ENCODE measurements at places on chromosomes 2 and 18.

DNA sequence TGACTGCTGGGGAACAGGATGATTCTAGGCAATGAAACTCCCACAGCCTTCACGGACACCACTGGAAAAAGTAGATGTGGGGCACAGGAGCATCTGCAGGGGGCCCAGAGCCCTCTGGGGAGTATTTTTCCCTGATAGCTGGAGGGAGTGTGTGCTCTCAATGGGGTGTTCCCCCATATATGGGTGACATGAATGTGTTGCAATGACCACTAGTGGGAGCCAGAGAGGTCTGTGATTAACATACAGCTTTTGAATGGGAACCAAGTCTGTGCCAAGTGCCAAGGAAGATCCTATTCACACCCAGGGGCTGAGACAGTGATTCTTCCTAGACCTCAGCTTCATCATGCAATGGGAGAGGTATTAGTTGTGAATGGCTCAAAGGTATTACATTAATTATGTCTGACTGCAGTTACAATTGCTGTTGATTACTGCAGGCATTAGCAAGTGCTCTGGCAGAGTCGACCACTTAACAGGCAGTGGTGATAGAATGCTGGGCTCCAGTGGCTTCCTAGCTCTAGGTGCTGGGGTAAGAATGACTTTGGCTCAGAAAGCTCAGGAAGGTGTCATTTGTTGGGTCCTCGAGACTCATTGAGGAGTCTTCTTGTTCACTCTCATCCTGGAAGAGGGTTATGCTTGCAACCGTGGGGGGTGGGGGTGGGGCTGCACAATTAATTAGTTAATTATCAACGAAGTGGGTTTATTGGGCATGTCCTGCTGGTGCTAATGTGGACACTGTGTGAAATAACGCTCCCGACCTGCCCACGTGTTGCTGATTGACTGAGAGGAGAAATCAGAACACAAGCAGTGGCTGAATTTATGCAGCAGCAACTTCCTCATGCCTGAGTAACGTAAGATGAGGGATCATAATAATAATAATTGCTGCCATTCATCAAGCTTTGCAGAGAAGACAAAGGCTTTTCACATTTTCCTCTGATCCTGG lies 194.1 kb downstream of the CLIP4 start:
- DNase-seq = peak; percentile 41

DNA sequence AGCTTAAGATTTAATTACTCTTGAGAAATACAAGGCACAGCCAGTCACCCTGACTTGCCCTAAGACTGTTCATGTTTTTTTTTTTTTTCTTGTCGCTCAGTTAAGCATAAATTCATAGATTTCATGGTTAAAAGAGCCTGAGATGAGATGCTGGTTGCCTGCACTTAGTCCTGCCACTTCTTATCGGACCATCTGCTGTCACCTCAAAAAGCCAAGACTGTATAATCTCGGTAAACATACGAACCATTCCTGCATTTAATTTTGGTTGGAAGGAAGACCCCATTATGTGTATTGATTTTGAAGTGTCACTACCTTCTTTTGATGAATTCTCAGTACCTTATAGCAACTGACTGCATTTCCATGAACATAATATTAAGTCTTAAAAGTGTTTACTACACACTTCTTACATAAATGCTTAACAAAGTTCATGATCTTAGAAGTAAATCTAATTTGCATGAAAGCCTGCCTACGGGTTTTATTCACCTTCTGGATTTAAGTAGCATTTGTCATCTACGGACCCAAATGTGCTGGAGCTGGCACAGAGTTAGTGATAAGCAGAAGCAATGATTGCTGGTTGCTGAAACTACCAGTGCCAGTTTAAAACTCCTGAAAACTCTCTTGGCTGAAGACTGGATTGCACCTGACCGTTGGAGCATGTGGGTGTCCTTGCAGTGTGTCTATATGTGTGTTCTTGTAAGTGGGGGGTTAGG lies 843.4 kb downstream of the TMEM182 start:
- no peak for DNase-seq

DNA sequence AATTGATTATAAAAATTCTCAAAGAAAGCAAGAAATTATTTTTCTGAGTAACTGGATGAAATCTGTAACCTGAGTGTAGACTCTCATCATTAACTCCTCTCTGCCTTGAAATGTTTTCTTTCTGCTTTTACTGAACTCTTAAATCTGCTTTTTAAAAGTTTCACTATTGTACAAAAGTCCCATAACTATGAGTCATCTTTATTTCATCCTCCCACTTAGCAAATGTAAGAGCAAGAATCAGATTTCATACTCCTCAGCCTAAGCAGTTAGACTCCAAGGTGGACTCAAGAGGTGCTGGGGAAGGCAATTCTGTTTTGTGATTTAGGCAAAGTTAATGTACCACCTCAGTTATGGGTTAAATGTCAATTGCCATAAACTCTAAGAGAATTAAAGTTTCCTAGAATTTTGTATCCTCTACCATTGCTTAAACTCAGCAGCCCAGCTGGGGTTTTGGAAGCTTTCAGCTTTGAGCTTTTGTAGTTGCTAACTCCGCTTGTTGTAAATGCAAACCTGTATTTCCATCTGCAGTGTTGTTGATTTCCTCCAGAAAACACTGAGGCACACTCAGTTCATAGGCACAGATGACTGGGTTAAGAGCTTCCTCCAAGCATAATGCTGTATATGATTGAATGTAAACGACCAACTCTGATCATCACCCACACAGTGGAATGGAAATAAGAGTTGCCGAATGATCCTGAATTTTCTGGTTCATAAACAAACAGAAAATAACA lies 268.8 kb downstream of the ARHGAP15 start:
- no peak for DNase-seq

DNA sequence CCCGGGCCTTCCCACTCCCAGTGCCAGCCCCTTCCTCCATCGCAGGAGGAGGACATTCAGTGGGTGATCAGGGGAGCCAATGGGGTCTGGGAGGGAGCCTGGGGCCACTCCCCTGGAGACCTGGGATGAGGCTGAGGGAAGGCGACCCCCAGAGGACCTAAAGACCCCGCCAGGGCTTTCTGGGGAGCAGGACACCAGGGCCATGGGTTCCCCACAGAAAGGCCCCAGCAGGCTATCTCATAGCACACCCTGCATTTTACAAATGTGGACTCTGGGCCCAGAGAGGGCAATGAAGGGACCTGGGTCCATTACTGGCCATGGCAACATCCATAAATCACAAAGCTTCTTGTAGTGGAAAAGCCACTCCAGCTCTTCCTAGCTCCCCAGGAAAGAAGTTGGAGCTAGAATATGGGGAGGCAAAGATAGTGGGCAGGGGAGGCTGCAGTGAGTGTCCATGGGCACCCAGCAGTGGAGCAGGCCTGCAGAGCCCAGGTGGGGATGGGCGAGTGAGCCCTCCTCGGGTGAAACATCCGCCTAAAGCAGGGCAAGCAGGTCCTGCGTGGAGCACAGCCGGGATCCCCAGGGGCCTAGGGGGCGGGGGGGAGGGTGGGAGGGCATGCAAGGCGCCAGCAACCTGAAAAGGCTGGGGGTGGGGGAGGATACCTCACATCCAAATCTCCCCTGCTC lies 13.8 kb downstream of the CYP26B1 start:
- DNase-seq = no peak

GRCh38 chr18:30527226-30527625 lies 515.3 kb downstream of the DSC3 start:
- no peak for DNase-seq

DNA sequence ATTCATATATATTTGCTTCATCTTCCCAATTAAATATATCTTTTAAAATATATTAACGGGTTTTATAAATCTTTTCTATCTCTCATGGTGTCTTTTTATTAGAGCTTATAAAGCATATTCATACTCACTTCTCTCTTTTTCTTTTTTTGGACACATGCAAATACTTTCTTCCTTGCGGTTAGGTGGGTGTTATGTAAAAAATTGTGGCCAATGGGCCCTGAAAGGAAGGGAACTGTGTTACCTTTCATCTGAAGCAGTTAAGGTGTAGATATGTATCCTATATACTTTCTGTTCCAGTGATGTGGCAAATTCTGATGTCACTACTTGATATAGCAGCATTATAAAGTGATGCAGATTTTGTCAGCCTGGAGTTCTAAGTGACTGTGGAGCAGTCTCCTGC lies 714.5 kb downstream of the PLCL1 start:
- DNase-seq = no peak

DNA sequence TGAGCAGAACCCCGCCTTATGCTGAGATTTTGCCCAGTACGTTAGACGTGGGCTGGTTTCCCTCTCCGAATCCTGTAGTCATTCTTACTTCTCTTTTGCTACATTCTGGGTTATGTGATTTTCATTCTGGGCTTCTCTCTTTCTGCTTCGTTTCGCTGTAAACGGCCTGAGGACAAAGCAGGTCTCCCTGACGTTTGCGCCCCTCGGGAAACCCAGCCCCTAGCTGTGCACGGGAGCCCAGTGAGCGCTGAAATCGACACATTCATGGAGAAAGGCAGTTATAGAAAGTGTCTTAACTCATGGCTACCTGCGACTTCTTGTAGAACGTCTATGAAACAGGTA lies 22.7 kb upstream of the MC5R start:
- DNase-seq = no peak

Measured in stimulated activated CD4-positive, alpha-beta T cell treated with anti-CD3 and anti-CD28 coated beads, Interleukin-4, amount 100 ng/mL, for 48 hours (primary cell).